ENCODE measurements at places on chromosomes 3 and 15.

DNA sequence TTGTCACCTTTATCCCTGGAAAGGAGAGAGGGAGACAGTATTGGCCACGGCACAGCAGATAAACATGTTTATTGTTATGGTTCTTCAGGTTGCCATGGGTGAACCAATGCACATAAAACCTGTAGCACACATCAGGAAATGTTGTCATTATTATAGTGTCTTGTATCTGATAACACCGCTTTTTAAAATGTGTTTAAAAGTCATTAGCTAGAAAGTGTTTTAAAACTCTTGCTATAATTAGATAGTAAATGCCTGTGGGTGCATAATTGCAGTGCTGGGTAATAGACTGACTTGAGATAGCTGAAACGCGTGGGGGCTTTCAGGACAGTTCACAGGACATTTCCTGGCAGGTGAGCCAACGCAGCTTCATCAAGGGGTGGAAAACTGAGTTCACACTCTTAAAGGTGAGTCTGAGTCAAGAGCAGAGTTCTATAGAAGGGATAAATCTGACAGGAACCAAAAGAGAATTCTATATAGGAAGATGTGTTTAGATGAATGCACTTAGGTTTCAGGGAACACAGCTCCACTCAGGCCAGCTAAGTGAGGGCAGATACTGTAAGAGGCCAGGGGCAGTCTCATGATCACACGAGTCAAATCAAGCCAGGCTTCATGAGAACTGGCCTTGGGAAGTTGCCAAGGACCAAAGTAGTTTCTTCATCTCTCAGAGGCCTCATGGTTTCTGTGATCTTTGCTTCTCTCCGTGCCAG is 35.6 kb upstream of the PPP4R2 start:
- no peak overlapping the region for H3K27ac ChIP-seq
- DNase-seq = no peak
- H3K4me1 ChIP-seq = peaks cover 28% of the 10 kb centered on the region
- H3K4me3 ChIP-seq = no peak overlapping the region
- no peaks in the 10 kb centered on the region for H3K36me3 ChIP-seq

DNA sequence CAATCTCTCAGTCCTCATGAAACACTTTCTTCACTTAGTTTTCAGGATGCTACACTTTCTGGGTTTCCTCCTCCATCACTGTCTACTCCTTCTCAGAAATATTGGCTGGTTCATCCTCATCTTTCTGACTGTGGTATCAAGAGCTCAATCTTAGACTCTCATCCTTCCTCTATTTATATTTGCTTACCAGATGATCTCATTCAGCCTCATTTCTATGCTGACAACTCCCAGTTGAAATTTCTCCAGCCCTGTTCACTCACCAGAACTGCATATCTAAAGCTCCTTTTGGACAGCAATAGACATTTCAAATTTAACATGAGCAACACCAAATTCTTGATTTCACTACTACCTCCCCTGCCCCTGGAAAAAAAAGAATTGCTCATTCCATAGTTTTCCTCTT is 48.0 kb upstream of the FBN1 start:
- H3K36me3 ChIP-seq = no peaks in the 10 kb centered on the region
- H3K4me3 ChIP-seq = no peak overlapping the region
- no peak overlapping the region for H3K27ac ChIP-seq
- no peak for DNase-seq

DNA sequence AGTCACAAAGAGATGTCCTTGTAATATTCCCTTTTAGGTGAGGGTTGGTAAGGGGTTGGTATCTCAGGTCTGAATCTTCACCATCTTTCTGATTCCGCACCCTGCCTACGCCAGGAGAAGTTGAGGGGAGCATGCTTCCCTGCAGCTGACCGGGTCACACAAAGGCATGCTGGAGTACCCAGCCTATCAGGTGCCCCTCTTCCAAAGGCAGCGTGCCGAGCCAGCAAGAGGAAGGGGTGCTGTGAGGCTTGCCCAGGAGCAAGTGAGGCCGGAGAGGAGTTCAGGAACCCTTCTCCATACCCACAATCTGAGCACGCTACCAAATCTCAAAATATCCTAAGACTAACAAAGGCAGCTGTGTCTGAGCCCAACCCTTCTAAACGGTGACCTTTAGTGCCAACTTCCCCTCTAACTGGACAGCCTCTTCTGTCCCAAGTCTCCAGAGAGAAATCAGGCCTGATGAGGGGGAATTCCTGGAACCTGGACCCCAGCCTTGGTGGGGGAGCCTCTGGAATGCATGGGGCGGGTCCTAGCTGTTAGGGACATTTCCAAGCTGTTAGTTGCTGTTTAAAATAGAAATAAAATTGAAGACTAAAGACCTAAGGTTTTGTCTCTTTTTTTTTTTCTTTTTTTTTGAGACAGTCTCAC is 19.8 kb downstream of the TYRO3 start:
- no peaks in the 10 kb centered on the region for H3K4me1 ChIP-seq
- peaks cover 13% of the 10 kb centered on the region for H3K27me3 ChIP-seq
- no peaks in the 10 kb centered on the region for H3K36me3 ChIP-seq
- H3K4me3 ChIP-seq = no peak overlapping the region

DNA sequence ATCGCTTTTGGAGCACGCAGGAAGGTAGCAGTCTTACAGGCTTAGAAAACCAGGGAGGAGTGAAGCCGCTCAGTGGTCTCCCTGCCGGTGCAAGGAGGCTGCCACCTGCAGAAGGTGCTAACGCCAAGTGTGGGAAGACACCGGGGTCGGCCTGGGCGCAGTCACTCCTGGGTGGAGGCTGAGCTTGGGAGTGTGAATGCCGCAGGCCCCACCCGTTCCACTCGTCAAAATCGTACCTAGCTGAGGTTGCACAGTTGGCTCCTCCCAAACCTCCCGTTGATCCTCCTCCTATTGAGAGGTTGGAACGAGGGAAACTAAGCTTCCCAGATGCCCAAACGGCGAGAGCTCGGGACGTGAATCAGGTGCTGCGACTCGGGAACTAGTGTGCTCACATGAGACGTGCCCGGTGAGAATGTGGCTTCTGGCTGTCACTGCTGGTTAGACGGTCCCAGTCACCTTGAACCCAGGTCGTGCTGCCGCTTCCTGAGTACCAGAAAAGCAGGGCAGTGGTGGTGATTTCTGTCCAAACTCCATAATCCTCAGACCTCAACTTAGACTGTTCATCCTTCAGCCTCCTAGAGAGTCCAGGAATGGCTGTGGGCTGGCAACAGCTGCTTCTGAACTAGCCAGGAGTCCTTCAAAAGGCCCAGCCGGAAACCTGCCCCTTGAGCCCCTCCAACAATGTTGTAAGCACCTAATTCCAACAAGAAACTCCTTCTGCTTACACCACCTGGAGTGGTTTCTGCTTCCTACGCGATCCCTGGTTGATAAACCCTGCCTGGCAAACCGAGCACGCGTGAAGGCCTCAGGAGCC is 156.0 kb downstream of the XXYLT1 start:
- DNase-seq = no peak
- H3K27me3 ChIP-seq = no peaks in the 10 kb centered on the region
- no peak overlapping the region for H3K27ac ChIP-seq
- H3K36me3 ChIP-seq = no peaks in the 10 kb centered on the region
- H3K4me1 ChIP-seq = peaks cover 4% of the 10 kb centered on the region

DNA sequence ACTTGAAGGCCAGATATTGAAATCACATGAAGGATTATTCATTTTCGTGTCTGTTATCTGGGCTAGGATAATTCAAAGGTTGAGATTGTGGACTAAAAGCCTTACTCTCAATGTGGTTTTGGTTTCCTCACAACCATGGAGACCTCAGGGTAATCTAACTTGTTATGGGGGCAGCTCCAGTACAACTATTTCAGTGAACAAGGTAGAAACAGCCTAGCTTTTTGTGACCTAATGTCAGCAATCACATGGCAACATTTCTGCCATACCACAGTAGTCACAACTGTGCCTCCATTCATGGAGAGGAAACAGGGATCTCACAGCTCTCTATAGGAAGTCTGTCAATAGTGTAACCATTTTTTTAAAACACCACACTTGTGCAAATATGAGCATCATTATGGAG is 62.4 kb upstream of the RARB start:
- no peaks in the 10 kb centered on the region for H3K27me3 ChIP-seq
- H3K4me1 ChIP-seq = no peaks in the 10 kb centered on the region
- H3K36me3 ChIP-seq = no peaks in the 10 kb centered on the region
- no peak overlapping the region for H3K4me3 ChIP-seq
- H3K27ac ChIP-seq = no peak overlapping the region

- DNase-seq = no peak
- H3K27ac ChIP-seq = no peak overlapping the region
- peaks cover 2% of the 10 kb centered on the region for H3K4me1 ChIP-seq
- no peak overlapping the region for H3K4me3 ChIP-seq
- no peaks in the 10 kb centered on the region for H3K36me3 ChIP-seq
Observed at GRCh38 chr3:143330296-143330868, 210.8 kb downstream of the CHST2 start.

- no peaks in the 10 kb centered on the region for H3K36me3 ChIP-seq
- no peaks in the 10 kb centered on the region for H3K4me1 ChIP-seq
- no peak for DNase-seq
- peaks cover 13% of the 10 kb centered on the region for H3K27me3 ChIP-seq
Observed at GRCh38 chr15:49436751-49437150, 13.7 kb downstream of the FGF7 start.

Data from T-helper 2 cell treated with Interferon-gamma antibody and Interleukin-4, amounts not matched to agents 5 μg/mL and 100 μg/mL, for 36 hours (primary cell).